ENCODE measurements at places on chromosomes 7 and 10.

DNA sequence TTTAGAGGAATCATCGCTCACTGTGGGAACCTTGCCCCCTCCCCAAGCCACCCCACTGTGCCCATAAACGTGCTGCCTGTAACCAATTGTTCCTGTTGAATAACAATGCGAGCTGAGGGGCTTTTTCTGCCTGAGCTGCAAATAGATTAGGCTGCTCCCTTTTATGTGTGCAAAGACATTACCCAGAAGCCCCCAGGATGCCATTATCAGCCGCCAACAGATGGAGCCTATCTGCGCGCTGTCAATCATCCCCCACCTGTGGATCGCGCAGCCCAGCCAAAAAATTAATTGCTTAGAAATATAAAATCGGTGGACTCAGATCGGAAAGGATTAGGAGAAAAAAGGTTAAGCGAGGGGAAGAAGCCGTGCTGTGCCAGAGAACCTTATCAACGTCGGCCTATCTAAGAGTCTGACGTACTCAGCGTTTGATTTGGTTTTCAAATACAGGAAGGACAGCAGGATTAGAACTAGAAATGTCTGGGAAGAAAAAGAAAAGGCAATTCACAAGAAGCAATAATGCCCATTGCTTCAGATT is 167.3 kb upstream of the MYO3A start:
- no peak for DNase-seq

GRCh38 chr7:100563100-100563564 is 10.6 kb downstream of the SAP25 start:
- no peak for DNase-seq

- no peak for DNase-seq
Measured at GRCh38 chr10:100109670-100110069, 28.0 kb upstream of the CPN1 start.

DNA sequence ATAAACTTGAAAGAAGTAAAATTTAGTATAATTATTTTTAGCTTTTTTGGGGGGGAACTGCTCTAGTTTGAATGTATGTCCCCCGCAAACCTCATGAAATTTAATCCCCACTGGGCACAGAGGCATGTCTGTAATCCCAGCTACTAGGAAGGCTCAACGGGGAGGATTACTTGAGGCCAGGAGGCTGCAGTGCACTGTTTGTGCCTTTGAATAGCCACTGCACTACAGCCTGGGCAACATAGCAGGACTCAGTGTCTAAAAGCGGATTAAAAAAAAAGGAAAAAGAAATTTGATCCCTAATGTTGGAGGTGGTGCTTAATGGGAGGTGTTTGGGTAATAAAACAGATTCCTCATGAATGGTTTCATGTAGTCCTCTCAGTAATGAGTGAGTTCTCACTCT is 43.1 kb upstream of the PHF14 start:
- no peak for DNase-seq

DNA sequence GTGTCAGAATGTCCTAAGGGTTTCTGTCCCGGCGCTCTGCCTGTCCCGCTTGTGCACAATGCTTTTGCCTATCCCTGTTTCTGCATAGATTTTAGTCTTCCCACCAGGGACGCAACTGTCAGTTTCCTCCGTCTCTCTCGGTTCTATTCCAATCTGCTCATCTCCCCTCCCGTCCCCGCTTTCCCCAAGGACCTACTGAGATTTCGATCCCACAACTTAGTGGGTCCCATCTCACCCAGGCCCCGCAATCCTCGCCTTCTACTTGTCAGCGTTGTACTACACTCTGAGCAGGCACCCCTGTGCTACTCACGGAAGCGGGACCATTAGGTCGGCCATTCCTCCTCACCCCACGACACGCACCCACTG is 519 bp upstream of the ZNF655 start:
- no peak for DNase-seq

DNA sequence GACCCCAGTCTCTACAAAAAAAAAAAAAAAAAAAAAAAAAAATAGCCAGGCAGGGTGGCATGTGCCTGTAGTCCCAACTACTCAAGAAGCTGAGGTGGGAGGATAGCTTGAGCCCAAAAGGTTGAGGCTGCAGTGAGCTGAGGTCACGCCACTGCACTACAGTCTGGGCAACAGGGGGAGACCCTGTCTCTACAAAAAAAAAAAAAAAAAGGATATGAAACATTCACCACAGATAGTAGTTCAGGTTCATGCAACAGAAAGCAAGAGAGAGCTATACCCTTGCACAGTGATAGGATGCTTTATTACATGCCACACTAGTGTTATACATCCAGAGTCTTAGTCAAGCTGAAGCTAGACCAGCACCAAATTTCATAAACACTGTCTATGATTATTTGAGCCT is 148.4 kb upstream of the KAT6B start:
- DNase-seq = no peak

DNA sequence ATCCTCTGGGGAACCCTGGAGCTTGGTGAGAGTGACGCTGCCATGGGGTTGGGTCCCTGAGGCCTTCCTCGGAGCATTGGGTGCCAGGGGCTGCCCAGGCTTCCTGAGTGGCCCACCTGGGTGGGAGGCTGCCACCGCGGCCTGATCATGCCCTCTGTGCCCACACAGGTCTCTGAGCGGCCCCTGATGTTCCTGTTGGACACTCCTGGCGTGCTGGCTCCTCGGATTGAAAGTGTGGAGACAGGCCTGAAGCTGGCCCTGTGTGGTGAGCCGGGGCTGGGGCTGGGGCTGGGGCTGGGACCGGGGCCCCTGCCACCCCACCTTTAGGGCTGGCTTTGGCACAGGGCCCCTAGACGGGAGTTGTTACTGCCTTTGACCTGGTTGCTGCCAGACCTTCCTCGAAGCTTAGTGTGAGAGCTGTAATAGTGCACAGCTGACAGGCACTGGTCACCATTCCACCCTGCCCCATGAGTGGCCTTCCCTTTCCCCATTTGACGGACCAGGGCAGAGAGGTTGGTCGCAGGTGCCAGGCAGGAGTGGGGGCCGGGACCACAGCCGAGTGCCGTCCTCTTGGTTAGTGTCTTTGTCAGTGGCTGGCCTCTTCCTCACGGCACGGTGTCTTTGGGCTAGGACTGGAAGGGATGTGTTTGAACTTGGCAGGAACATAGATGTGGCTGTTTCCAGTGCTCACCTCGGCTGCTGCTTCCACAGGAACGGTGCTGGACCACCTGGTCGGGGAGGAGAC is 8.2 kb downstream of the MTG1 start:
- peak; percentile 34 for DNase-seq

- peak; percentile 52 for DNase-seq
Measured at GRCh38 chr10:109974504-109975191, 33.1 kb upstream of the ADD3 start.

DNA sequence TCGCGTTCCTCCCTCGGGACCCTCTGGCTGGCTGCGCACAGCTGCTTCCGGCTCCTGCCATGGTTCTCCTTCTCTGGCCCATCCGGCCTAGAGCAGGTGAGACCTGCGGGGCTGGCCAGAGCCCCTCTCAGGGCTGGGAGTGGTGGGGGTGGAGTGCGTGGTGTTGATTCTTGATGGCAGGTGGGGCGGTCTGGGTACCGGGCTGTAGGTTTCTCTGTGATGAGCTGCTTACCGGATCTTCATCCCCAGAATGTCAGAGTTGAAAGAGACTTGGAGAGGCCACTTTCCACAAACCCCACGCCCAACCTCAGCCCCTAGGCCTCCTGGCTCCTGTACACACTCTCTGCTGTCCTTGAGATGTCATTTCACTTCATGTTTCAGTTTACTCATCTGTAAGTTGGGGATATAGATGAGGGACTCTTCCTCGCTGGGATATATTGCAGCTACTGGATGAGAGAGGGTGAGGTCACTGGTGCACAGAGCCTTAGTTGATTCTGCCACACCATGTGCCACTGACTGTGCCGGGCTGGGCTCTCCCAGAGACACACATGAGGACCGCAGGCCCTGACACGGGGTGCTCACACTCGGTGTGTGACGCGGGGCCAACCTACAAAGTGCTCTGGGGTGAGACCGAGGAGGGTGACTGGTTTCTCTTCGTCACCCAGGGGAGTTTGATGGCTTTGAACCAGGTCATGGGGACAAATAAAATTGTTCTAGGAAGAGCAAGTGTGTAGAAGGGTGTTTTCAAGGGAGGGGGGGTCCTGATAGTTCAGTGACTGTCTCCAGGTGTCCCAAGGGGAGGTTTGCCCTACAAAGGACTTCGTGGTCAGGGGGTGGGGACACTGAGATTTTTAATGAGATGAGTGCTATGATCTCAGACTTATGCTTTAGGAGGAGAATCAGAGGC is 29.5 kb downstream of the ZNF775 start:
- peak; percentile 18 for DNase-seq

DNA sequence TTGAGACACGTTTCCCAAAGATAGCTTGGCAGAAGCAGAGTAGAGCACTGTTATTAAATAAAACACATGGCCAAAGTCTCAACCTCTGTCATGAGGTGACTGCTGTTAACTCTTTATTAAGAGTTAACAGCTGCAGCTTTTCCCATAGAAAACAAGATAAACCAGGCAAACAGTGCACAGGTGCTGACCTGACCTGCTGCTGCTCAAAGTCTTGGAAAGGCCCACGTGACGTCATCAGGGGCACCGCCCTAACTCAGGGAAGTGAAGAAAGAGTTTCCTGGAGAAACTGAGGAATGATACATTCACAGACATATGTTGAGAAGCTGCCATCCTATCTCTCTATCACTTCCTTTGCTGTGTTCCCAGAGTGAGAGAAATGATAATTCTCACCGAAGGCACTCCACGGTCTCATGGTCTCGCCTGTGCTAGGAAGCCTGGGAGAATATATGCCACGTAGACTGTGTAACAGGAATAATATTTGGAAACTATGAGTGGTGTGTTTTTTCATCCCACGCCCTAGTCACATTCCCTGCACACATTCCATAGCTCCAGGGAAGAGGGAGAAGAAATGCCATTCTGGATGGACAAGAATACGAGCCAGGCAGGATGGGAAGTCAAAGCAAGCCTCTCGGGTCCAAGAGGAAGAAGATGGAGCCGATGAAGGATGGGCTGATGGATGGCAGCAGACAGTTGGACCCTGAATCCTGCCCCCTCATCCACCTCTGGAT is 146.2 kb upstream of the NFE2L3 start:
- peak; percentile 51 for DNase-seq

GRCh38 chr10:28840971-28841370 is 163.7 kb downstream of the BAMBI start:
- DNase-seq = no peak

- peak; percentile 67 for DNase-seq
Measured at GRCh38 chr10:28678687-28679457, 1.6 kb downstream of the BAMBI start.

GRCh38 chr7:30898411-30898810 is 13.2 kb upstream of the AQP1 start:
- DNase-seq = no peak

- no peak for DNase-seq
Measured at GRCh38 chr7:135434047-135434446, 75.9 kb downstream of the CNOT4 start.

DNA sequence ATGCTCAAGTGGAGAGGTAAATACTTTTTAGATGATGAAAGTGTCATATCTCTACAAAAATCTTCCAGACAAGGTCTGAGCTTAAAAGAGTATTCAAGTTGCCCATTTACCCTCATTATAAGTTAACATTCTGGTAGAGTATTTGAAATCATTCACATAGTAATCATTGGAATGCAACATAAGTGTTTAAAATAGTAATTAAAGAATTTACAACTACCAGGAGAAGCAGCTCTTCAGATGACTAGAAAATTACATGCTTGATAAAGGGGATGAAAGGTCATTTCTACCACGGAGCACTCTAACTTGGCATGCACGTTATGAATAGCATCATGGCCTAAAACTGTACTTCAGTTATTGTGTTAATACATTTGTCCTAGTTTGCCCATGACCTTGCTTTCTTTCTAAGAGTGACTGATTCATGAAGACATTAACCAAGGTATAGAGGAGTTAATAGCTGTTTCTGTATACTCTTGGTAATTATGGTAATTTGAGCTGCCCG is 120.0 kb downstream of the SEMA3E start:
- DNase-seq = no peak

DNA sequence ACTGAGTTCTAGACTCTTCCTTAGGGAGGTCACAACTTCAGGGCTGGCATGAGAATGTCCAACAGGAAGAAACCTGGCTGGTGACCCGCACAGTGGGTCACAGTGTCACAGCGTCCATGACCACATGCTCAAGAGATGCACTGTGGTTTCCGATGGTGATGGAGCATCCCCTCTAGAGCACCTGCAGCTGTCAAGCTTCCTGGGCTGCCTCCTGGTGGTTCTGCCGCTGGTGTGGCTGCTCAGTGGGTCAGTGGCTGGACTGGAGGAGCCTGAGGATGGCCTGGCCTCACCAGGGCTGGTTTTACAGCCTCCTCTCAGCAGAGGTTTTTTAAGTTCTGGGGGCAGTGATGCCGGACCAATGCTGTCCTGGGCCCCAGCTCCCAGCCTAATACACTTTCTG is 149.3 kb downstream of the SH3PXD2A start:
- no peak for DNase-seq

- no peak for DNase-seq
Measured at GRCh38 chr7:133398506-133398905, 145.6 kb downstream of the EXOC4 start.

DNA sequence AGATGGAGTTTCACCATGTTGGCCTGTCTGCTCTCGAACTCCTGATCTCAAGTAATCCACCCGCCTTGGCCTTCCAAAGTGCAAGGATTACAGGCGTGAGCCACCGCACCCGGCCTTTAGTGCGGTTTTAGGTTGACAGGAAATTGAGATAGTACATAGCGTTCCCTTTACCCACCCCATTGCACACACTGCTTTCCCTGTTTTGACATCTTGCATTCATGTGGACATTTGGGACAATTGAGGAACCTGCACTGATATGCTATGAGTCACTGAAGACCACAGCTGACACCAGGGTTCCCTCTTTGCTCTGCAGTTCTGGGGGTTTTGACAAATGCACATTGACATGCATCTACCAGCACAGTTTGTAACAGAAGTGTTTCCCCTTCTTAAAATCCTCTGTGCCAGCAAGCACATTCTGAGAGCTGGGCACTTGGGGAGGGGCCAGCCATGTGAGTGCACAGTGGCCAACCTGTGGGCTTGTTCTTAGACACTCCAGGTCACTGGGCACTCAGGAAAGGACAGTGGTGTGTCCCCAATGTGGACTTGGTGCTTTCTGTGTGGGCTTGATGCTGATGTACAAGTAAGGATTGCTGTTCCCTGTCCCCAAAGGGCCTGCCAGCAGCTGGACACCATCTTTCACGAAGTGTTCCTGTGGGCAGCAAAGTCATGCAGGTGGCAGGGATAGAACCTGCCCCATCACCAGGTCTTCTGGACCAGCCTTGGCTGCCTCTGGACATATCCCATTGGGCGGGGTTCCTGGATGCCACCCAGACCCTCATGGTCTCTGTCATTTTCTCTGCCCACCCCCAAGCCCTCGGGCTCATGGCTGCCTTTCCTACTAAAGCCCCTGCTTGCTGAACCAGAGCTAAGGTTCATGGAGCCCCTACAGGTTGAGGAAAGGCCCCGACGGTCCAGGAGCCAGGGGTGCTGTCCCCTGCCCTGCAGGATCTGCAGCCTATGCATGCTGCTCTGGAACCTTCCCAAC is 579.8 kb downstream of the GLRX3 start:
- no peak for DNase-seq

DNA sequence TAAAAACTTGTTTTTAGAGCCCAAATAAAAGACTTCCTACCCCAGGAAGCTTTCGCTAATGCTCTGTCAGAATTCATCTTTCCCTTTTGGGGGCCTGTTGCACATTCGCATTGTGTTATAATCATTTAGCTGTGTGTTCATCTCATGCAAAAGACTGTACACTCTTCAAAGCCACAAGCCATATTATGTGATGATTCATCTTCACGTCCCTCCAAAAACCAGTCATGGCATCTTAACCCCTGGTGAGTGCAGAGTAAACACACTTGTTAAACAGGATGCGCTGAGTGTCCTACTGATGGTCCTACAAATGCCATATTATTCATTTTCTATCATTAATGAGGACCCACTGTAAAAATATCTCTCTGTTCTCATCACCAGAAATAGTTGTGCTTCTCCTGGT is 235.4 kb downstream of the KIAA1217 start:
- DNase-seq = no peak

Measured in Caco-2 (cell line).